Foreskin fibroblast (primary cell): ENCODE measurements at places on chromosomes 3 and 15.

- peak; percentile 74 for DNase-seq
Measured at GRCh38 chr3:25592510-25592968, 72.2 kb downstream of the TOP2B start.

DNA sequence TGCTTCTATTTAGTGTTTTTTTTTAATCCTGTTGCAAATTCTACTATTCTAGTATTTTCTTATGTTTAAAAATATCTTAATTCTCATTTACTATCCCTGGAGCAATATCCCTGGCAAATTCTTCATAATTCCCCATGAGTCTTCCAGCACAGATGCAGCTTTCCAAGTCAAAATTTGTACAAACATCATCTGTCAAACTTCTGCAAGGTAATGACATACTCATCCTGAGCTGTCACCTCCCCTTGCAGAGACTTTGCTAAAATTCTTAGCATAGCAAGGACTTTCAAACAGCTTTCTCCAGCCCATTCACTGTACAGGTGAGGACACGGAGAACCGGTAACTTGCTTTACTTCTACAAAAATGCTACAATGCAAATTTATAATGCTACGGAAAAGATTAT is 28.6 kb upstream of the VGLL4 start:
- no peak for DNase-seq

- DNase-seq, result peak; percentile 18
Measured at GRCh38 chr3:4674216-4674615, 181.1 kb downstream of the ITPR1 start.

- DNase-seq, result no peak
Measured at GRCh38 chr15:31101262-31102038, at the start of gene TRPM1. TRPM1 (minus strand) TSS chr15:31101725; CDS start chr15:31081355, 20,370 bp downstream.

DNA sequence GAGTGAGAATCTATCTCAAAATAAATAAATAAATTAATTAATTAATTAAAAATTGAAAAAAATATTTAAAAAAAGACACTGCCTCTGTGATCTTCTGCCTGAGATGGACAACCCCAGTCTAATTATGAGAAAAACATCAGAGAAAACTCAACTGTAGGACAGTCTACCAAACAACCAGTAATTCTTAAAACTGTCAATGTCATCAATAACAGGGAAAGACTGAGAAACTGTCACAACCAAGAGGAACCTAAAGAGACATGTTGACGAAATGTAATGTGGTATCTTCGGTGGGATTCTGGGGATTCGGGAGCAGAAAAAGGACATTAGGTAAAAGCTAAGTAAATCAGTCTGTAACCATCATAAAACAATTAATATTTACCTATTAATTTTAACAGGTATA is 265.4 kb upstream of the LMCD1 start:
- no peak for DNase-seq

DNA sequence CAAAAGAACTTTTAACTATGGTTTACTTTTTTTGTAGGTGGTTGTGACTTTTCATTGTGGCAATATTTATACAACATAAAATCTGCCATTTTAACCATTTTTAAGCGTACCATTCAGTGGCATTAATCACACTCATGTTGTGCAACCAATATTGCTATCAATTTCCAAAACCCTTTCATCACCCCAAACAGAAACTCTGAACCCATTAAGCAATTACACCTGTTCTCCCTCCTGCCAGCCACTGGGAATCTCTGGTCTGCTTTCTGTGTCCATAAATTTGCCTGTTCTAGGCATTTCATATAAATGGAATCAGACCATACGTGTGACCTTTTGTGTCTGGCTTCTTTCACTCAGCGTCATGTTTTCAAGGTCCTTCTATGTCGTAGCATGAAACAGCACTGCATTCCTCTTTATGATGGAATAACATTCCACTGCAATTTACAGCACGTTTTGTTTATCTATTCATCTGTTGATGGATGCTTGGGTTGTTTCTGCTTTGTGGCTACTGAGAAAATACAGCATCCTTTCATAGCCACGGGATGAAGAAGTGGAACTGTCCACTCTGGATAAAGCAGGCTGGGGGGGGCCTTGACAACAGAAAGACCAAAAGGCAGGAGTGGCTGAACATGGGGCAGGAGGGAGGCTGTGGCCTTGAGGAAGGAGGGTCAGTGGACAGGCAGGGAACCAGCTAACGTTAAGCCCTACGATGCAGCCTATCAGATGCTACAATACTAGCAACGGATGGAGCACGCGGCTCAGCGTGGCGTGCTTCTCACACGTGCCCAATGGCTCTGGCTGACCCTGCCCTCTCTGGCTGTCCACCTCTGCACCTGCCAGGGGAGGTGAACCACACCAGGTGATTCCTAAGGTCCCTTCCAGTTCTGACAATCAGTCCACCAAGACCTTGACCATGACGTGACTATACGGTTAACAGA is 110.9 kb downstream of the SEC22A start:
- DNase-seq, result no peak

GRCh38 chr3:100044369-100044768 is 69.9 kb downstream of the FILIP1L start:
- DNase-seq, result no peak

- peak; percentile 77 for DNase-seq
Measured at GRCh38 chr3:157159037-157159761, 748 bp downstream of the CCNL1 start.

- DNase-seq, result peak; percentile 43
Measured at GRCh38 chr3:11379238-11379823, 107.1 kb downstream of the ATG7 start.

DNA sequence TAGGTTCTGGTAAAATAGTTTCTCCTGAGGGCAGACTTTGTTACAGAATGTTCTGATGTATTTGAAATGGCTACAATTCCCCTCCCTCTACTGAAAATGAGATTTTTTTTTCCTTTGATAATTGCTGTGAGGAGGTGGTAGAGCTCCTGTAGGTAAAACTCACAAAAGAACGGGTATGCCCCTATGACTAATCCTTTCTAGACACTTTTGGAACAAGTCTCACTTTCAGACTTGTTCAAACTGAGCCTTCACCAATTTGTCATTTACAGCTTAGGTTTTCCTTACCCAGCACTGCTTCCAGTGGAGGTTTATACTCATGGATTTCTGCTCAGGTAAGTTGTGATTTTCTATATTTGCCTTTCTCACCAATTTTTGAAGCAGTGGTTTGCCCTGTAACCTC is 115.6 kb downstream of the NLGN1 start:
- DNase-seq, result no peak

DNA sequence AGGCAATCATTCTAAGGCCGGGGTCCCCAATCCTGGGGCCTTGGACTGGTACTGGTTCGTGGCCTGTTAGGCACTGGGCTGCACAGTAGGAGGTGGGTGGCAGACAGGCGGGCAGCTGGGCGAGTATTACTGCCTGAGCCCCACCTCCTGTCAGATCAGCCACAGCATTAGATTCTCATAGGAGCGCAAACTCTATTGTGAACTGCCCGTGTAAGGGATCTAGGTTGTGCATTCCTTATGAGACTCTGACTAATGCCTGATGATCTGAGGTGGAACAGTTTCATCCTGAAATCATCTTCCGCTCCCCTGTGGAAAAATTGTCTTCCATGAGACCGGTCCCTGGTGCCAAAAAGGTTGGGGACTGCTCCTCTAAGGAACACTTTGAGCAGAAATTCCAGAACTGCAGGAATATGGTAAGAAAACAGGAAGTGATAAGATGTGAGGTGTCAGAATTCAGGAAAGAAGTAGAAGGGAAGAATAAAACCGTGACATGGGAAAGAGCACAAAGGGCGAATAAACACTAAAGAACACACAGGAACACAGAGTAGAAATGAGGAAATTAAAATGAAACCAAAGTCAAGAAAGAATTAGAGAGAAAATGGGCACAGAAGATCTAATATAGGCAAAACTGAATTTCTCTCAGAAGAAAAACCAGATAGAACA is 57.6 kb downstream of the PDCD6IP start:
- DNase-seq, result no peak

GRCh38 chr3:195372220-195372619 is 70.6 kb downstream of the ACAP2 start:
- DNase-seq, result no peak

- DNase-seq, result no peak
Measured at GRCh38 chr3:40930131-40930538, 269.2 kb upstream of the CTNNB1 start.
